Articular chondrocyte of knee joint (primary cell): ENCODE measurements at places on chromosomes 1 and 21. TPM values are rescaled to one million over a fixed set of nuclear protein-coding genes. Genes with fewer than 3 reads are reported as not detected.

The SPATA1 gene
- total RNA-seq: 2.2 and 2.8 TPM in 2 replicates

The TMEM240 gene
- 2.2 and 3.2 TPM in 2 replicates for total RNA-seq

The SPRR5 gene
- total RNA-seq: not detected in 2 replicates

The SPRR2G gene
- not detected in 2 replicates for total RNA-seq
